Type B pancreatic cell (in vitro differentiated cells): ENCODE measurements at places on chromosomes 12 and 14.

DNA sequence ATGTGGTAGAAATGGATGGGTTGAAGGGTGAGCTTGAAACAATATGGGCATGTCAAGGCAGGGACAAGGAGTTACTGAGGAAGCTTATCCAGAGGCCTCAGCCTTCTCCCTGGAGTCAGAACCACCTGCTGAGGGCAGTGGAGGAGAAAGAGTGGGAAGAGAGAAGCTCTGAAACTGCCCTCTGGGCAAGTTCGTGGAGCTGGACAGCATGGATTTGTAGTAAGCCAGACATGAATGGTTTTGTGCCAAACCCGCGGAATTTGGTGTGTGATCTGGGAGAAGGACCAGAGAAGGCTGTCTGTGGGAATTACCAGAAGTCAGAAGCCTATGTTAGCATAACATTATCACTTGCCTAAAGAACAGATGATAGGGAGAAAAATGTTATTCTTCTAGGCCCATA is 164.8 kb downstream of the SLC41A2 start:
- no peak for DNase-seq

DNA sequence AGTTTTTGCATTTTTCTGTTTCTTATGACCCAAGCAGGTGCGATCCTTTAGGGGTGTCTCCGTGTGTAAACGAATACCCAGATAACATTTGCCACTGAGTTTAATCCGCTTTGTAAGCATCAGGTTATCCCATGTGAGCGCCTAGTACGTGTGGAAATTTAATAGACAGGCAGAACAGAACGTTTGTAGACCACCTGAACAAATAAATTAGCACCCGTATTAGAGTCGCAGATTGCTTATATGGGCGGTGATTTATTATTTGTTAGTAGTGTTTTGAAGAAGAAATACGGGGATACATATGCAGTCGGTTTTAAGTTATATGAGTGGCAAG is 325 bp downstream of the C12orf60 start:
- no peak for DNase-seq

DNA sequence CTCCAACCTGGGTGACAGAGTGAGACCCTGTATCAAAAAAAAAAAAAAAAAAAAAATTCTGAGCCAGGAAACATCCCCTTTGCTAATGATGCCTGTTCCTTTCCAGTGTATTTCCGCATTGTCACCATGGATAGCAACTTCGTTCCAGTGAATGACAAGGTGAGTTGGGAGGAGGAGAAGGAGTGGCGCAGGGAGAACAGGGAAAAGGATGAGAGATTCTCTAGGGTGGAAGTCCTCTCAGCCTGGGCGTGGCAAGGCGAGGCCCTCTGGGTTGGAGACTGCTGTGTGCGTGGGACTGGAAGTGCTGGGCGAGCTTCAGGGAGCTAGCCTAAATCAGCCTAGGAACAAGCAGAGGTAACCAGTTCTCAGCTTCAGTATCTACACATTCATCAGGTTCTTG is 7.2 kb downstream of the A2ML1 start:
- DNase-seq, result no peak

DNA sequence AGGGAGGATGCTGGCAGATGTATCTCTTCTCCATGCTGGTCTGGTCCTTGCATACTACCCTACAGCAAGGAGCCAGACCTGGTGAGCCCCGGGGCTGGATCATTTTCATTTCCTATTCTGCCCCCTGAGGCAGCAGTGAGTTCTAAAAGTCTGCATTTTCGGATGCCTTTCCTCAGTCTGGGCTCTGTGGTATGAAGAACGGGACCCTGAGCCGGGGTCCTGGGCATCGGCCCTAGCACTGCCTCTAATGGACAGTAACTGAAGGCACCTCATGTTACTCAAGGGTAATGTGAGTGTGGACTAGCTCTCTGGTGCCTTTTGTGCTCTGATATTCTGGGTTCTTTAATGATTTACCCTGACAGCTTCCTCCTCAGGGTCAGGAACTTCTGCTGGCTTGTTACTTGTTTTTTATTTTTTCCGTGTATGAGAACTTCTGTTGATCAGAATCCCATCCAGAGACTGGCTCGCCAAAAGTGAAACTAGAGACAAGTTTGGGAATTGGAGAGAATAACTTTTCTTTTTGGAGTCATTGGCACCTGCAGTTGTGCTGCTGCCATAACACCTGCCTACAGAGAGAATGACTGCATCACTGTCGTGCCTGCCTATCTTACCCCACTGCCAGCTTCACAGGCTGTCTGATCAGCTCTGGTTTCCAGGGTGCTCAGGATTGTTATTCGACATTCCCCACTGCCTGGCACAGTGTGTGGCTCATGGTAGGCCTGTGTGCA is 62.3 kb downstream of the SUSD6 start:
- DNase-seq, result no peak
